ENCODE measurements at places on chromosomes 2 and 18. TPM values are rescaled to one million over a fixed set of nuclear protein-coding genes. Genes with fewer than 3 reads are reported as not detected.

Gene AMER3
- not detected for total RNA-seq

Gene CAB39
- total RNA-seq, result 77.3 TPM

Gene STARD6
- total RNA-seq, result not detected

Gene HJURP
- total RNA-seq, result 23.1 TPM

Data from epithelial cell of umbilical artery (primary cell).